Esophagus (tissue), 2 donors: ENCODE measurements at places on chromosomes 7 and 10. TPM values are rescaled to one million over a fixed set of nuclear protein-coding genes. Genes with fewer than 3 reads are reported as not detected.

The C10orf67 gene
- 0.04 TPM for polyA plus RNA-seq

The CFAP43 gene
- 0.16 TPM for polyA plus RNA-seq

The XRCC2 gene
- 2.0 TPM for polyA plus RNA-seq

The MYO3A gene
- polyA plus RNA-seq, result 0.95 TPM

The PAPSS2 gene
- 1.7 TPM for polyA plus RNA-seq

The TAS2R41 gene
- not detected for polyA plus RNA-seq

The SPDYE8 gene
- not detected for polyA plus RNA-seq

The CRYGN gene
- polyA plus RNA-seq, result not detected

The CPA2 gene
- 0.37 TPM for polyA plus RNA-seq

The NPTX2 gene
- polyA plus RNA-seq, result 0.55 TPM

The PIP gene
- not detected for polyA plus RNA-seq

The NKX2-3 gene
- 1.1 TPM for polyA plus RNA-seq

The DNAJC12 gene
- 0.75 TPM for polyA plus RNA-seq

The CALD1 gene
- polyA plus RNA-seq, result 93.4 TPM

The VGF gene
- not detected for polyA plus RNA-seq
